Endodermal cell (in vitro differentiated cells): ENCODE measurements at places on chromosomes 12 and 14. TPM values are rescaled to one million over a fixed set of nuclear protein-coding genes. Genes with fewer than 3 reads are reported as not detected.

DNA sequence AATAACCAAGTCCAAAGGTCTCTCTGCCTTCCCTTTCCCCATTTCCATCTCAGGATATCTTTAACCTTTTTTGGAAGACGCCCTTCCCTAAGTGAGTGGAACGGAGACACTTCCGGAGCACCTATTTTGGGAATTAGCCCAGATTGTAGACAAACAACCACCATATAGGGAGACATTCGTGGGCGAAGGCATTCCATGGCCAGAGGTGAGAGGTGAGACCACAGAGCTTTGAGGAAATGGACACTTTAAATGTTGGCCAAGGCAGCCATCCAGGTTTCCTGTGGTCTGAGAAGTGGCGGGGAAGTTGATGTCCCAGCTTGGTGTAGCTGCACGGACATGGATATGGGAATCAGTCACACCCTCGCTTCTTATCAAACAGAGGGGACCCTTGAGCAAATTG, 69.4 kb upstream of the BDKRB2 start:
- no peaks in the 10 kb centered on the region for H3K4me1 ChIP-seq
- no peak overlapping the region for H3K27ac ChIP-seq
- DNase-seq: no peak

DNA sequence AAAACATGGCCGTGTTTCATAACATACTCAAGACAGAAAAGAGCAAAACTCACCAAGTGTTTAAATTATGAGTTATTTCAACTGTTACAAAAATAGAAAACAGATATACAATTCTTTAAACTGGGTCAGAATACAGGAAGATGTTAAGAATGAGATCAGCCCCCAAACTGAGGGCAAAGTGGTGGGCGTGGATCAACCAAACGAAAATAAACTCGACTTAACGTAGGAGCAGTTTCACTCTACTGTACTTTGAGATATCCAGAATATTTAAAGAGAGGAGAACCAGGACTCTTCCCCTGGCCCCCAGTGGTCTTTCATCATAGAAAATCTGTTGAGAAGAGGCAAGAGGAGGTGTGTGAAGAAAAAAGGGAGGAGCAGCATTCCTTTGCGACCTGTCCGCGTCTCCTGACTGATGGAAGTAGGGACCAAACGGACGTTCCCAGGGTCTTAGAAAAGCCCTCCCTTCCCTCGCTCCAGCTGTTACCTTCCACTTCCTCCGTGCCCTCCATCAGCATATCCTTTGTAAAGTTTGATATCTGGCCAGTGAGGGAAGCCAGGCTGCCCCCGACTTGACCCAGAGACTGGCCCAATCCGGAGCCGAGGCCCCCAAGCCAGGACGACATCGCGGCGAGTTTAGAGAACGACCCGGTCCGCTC, 668 bp downstream of the TRIP11 start:
- H3K27me3 ChIP-seq: no peaks in the 10 kb centered on the region
- H3K4me1 ChIP-seq: no peaks in the 10 kb centered on the region
- DNase-seq: peak; percentile 94
- peak overlapping the region; percentile 97 for H3K4me3 ChIP-seq
- H3K27ac ChIP-seq: peak overlapping the region; percentile 98

DNA sequence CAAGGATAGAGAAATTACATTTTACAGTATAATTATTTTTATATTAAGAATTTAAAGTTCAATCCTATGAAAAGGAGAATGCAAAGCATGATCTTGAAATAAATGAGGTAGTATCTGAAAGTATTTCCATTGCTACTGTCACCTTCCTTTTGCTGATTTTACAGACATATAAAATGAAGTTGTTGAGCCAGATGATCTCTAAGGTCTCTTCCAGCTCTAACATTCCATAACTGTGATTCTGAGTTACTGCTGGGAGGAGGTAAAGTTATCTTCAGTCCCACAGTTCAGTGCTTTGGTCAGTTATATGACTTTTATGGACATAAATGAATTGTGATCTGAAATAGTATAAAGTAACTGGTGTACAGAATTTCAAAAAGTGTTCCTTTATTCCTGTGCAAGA, 52.8 kb downstream of the SLC38A6 start:
- H3K27me3 ChIP-seq: no peaks in the 10 kb centered on the region
- H3K36me3 ChIP-seq: no peaks in the 10 kb centered on the region
- H3K4me1 ChIP-seq: no peaks in the 10 kb centered on the region

DNA sequence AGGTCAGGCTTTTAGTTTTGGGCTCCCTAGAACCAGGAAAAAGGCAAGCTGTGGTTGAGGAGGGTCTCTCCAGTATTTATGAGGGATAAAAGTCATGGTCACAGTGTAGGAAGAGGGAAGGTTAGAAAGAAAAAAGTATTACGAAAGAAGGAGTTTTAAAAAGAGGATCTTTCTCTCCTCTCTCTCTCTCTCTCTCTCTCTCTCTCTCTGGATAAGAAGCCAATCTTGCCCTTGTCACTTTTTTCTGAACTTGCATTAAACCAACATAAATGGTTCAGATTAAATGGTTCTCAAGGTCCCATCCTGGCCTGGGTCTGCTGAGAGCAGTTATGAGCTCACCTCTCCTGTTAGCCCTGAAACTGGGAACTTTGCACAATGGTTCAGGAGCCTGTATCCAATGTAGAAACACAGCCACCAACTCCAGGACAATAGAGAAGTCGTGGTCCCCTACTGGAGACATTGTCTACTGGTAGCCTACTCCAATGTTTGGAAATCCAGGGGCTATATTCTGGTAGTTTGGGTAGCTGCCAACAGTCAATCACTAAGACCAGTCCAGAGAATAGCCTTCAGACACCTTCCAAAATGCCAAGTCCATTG, 131.9 kb downstream of the DAD1 start:
- H3K27ac ChIP-seq: no peak overlapping the region
- peaks cover 17% of the 10 kb centered on the region for H3K27me3 ChIP-seq
- DNase-seq: peak; percentile 21
- peaks cover 3% of the 10 kb centered on the region for H3K4me1 ChIP-seq
- no peaks in the 10 kb centered on the region for H3K36me3 ChIP-seq

- no peak for DNase-seq
- H3K27ac ChIP-seq: no peak overlapping the region
- no peaks in the 10 kb centered on the region for H3K4me1 ChIP-seq
- H3K4me3 ChIP-seq: no peak overlapping the region
- no peaks in the 10 kb centered on the region for H3K27me3 ChIP-seq
These were observed 85.4 kb downstream of the C12orf50 start for GRCh38 chr12:87943762-87944161.

DNA sequence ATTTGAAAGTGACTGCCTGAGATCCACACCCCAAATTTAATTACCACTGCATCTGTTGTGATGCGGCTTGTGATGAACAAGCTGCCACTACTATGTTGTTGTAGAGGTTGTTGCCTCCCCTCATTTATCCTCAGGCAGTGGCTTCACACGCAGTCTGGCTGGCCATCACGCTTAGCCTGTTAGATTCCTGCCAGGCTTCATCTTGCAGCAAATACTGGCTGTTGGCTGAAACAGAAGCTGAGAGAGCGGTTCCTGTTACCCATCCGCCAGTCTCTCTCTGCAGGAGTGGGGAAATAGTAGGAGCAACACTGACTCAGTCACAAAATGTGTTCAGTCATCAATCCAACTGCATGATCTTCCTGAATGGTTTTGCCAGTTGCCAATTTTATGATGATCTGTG, 934.4 kb downstream of the FLRT2 start:
- H3K4me1 ChIP-seq: no peaks in the 10 kb centered on the region
- DNase-seq: no peak
- H3K36me3 ChIP-seq: no peaks in the 10 kb centered on the region
- no peak overlapping the region for H3K4me3 ChIP-seq

DNA sequence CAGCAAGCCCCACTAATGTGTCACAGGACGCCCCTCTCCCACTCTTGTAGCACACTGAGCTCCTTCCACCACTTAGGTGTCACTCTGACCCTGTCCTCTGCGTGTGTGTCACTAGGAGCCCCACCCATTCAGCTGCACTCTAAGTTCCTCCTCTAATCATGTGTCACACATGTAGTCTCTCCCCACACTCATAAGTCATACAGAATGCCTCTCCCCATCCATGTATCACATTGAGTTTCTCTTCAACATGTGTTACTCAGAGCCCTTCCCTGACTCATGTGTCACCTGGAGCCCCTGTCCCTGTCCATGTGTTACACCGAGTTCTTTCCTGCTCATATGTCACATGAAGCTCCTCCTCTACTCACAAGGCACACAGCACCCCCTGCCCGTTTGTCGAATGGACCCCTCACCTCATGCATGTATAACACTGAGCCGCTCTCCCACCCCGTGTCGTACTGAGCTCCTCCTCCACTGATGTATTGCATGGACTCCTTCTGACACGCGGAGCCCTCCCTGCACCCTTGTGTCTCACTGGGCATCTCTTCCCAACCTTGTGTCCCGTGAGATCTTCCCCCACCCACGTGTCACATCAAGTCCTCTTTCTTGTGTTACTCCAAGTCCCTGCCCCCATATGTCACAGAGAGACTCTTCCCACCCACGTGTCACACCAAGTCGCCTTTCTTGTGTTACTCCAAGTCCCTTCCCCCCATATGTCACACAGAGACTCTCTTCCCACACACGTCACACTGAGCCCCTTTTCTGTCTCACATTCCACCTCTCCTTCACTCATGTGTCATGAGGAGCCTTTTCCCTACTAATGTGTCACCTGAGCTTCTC, 31.0 kb downstream of the RTL1 start:
- H3K36me3 ChIP-seq: no peaks in the 10 kb centered on the region
- no peaks in the 10 kb centered on the region for H3K4me1 ChIP-seq
- no peaks in the 10 kb centered on the region for H3K27me3 ChIP-seq

ACTR10 gene
- total RNA-seq: 35.0 to 53.8 TPM (median 50.5 TPM) in 3 replicates

SLC4A8 gene
- total RNA-seq: 20.9 and 25.8 TPM in 2 replicates
